ENCODE measurements at places on chromosomes 1 and 21.

- DNase-seq: no peak
These were observed 64.4 kb downstream of the GALNT2 start for GRCh38 chr1:230131457-230131856.

DNA sequence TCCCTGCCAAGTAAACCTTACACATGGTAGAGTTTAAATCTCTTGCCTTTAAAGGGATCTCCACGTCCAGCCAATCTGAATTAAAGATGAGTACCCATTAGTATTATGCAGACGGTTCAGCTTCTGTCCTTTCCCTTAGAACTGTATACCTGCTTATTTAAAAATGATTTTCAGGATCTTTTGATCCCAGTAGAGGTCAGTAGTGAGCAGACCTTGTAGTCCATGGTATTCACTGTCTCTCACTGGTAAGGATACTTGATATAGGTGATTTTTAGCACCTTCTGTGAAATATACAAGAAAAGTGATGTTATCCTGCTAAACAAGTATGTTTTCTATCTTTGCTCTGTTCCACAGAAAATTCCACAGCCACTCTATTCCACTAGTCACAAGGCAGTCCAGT lies 1211.6 kb upstream of the ADGRL4 start:
- no peak for DNase-seq

DNA sequence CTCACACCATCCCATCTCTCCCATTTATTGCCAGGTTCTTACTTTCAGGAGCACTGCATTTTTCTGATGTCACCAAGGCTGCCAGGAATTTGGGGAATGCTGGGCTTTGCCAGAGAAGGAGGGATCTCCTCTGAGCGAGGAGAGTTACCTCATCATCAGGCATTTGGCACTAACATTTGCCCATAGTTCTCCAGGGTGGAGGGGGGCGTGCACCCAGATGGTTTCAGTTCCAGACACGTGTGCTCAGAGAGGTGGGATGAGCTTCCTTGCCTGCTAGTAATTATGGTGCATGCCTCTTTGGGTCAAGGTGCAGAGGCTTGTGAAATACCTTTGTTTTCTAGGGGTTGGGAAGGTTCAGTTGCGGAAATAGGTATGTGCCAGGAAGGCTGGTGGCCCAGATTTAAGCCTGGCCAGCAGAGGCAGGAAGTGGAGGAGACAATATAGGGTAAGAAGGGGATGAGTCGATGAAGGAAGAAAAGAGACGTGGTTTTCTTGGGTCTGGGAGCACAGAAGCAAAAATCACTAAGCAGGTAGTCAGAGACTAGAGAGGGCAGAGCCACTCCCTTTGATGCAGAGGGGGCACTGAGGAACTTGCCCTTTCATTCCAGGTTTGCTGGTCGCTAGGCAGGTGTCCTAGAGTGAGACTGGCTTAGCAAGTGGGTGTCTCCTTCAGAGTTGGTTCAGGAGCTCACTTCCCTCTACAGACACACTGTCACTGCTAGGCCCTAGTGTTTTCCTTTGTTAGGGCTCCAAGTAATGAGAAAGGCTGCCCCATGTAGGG lies 7.2 kb downstream of the TUFT1 start:
- DNase-seq: no peak

- DNase-seq: no peak
These were observed 28.5 kb upstream of the KCNE2 start for GRCh38 chr21:34335316-34335715.

GRCh38 chr1:74467786-74468377 lies 44.5 kb downstream of the LRRC53 start:
- DNase-seq: no peak

- DNase-seq: no peak
These were observed 172.4 kb downstream of the VPS13D start for GRCh38 chr1:12402159-12402673.

DNA sequence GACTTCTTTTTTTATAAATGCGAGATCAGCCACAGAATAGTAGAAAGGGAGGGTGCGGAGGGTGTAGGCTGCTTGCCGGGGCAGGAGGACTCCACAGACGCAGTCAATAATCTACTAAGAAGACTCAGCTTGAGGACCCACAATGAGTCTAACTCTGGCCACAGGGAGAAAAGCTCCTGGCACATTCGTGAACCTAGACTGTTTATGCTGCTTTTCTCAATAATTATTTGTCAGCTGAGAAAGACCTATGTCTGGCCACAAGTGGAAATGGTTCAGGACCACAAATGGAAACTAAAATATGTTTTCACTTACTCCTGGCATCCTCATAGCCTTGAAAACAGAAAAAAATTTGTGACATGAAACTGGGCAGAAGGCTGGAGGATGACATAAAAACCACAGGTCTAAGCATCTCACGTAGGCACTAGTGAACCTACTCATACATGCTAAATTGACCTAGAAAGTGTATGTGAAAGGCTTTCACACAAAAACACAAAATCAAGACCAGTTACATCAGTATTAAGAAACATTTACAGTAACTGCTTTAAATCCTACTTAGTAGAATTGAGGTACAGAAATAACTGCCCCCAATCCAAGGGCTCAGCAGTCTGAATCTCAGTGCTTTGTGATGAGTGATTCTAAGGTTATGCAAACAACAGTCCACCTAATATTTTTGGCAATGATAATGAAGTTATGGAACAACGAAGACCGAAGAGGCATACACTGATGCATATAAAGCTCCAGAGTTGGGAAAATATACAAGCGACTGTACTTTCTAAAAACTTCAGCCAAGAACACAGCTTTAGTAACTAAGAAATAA lies 159.5 kb downstream of the SLC45A1 start:
- no peak for DNase-seq

DNA sequence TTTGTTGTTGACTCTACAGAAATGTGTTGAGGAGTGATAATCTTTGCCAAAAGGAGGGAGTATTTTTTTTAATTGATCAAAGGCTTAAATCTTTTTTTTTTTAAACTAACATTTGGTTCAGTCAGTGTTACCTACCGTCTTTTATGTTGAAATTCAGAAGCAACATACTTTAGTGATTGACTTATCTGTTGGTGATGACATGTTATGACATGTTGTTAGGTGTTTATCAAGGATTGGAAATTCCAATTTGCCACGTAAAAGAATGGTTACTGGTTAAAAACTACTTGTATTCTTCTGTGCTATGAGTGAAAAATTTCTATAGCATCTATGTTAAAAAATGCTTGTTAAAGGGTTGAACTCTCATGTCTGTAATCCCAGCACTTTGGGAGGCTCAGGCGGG lies 61.2 kb downstream of the DNM3 start:
- DNase-seq: no peak

All from stimulated activated CD8-positive, alpha-beta memory T cell treated with anti-CD3 and anti-CD28 coated beads, Interleukin-15, amount 100 ng/mL, for 1 hour (primary cell).